Esophagus mucosa (tissue), 1 donor: ENCODE measurements at places on chromosomes 1 and 21. TPM values are rescaled to one million over a fixed set of nuclear protein-coding genes. Genes with fewer than 3 reads are reported as not detected.

DNA sequence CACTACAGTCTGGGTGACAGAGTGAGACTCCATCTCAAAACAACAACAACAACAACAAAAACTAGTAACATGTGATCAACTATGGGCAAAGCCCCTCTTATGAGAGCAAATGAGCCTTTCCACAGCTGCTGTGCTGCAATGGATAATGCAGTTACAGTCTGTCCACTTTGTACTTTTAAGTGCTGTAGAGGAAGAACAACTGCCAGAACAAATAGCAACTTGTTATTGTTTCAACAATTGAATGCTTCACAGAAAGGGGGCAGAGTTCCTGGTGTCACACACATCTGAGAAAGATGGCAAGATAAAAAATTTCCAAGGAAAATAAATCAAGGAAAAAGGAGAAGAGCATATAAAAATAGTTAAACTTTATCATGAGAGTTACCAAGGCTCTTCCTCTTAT lies 243.6 kb upstream of the DMRTA2 start:
- ATAC-seq, result no peak

LCA5L gene
- 0.80 TPM for total RNA-seq

FBXO2 gene
- total RNA-seq, result 5.9 TPM

GRCh38 chr1:10920063-10920626 lies 92.3 kb upstream of the TARDBP start:
- ATAC-seq, result peak; percentile 85
